Ureter (tissue), 1 donor: ENCODE measurements at places on chromosomes 4 and X. TPM values are rescaled to one million over a fixed set of nuclear protein-coding genes. Genes with fewer than 3 reads are reported as not detected.

CT47B1 gene
- total RNA-seq = not detected

VCX3A gene
- total RNA-seq = not detected

NLGN3 gene
- total RNA-seq = 1.9 TPM

ELF4 gene
- 28.7 TPM for total RNA-seq

ABHD18 gene
- total RNA-seq = 15.3 TPM

HS3ST1 gene
- 9.8 TPM for total RNA-seq

NRK gene
- total RNA-seq = 2.2 TPM

TBC1D8B gene
- total RNA-seq = 11.1 TPM
